ENCODE measurements at places on chromosomes 1 and 21. TPM values are rescaled to one million over a fixed set of nuclear protein-coding genes. Genes with fewer than 3 reads are reported as not detected.

Gene IL6R
- 25.5 TPM for total RNA-seq

Gene NUCKS1
- total RNA-seq = 99.7 TPM

Gene C21orf58
- 4.5 TPM for total RNA-seq

Gene BCL2L15
- 0.35 TPM for total RNA-seq

Gene SLC9C2
- total RNA-seq = not detected

Gene OR2T2
- not detected for total RNA-seq

Gene LRRN2
- 9.6 TPM for total RNA-seq

Gene PCP4L1
- total RNA-seq = not detected

Gene C1orf94
- total RNA-seq = not detected

Gene CFHR4
- total RNA-seq = not detected

Gene MMEL1
- total RNA-seq = 0.08 TPM

Gene ANP32E
- 45.3 TPM for total RNA-seq

Gene VPS26C
- 32.0 TPM for total RNA-seq

Measured in A549 treated with dexamethasone at 1 μM for 4 hours (cell line).